ENCODE measurements at places on chromosomes 6 and 20.

DNA sequence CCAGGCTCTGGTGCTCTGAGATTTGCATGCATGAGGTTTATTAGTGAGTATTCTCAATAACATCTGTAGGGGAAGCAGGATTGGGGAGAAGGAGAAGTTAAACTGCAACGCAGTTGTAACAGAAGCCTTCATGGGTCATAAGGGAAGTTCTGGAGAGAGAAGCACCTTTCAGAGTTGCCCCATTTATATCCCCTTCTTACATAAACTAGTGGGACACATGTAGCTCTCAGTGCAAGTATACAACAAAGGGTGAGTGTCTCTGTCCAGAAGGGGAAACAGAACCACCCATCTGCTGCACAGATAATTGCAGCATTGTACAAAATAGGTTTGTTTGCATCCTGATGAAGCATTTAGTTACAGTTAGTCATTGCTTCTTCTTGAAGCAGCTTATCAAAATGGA lies 4.3 kb upstream of the ADGB start:
- no peak for DNase-seq

GRCh38 chr6:2630891-2631571 lies 119.7 kb downstream of the MYLK4 start:
- DNase-seq, result peak; percentile 87

GRCh38 chr6:13908955-13909381 lies 15.8 kb upstream of the RNF182 start:
- peak; percentile 71 for DNase-seq

GRCh38 chr20:9099372-9099771 lies 30.5 kb downstream of the PLCB4 start:
- DNase-seq, result no peak

GRCh38 chr6:56946368-56946767 lies 8.5 kb upstream of the BEND6 start:
- DNase-seq, result no peak

- peak; percentile 84 for DNase-seq
Measured at GRCh38 chr6:33014841-33015634, 5.6 kb upstream of the HLA-DOA start.

DNA sequence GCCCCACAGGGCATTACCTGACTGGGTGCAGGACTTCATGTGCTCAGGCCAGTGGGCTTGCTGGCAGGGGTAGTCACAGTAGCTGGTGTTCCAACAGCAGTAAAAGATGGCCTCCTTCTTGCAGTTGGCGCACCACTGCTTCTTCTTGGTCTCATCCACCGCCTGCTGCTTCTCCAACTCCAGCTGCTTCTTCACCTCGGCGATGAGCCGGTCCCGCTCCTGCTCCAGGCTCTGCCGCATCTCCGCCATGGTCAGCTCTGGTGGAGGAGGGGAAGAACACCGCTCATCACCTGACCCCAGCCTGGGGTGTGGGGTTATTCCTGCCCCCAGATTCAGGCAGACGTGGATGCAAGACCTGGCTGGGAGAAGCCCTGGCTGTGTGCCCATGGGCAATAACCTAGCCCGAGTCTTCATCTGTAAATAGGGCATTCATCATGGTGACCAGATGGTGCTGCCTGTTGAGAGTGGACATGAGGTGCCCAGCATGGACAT lies 132.2 kb downstream of the ZMYND8 start:
- no peak for DNase-seq

DNA sequence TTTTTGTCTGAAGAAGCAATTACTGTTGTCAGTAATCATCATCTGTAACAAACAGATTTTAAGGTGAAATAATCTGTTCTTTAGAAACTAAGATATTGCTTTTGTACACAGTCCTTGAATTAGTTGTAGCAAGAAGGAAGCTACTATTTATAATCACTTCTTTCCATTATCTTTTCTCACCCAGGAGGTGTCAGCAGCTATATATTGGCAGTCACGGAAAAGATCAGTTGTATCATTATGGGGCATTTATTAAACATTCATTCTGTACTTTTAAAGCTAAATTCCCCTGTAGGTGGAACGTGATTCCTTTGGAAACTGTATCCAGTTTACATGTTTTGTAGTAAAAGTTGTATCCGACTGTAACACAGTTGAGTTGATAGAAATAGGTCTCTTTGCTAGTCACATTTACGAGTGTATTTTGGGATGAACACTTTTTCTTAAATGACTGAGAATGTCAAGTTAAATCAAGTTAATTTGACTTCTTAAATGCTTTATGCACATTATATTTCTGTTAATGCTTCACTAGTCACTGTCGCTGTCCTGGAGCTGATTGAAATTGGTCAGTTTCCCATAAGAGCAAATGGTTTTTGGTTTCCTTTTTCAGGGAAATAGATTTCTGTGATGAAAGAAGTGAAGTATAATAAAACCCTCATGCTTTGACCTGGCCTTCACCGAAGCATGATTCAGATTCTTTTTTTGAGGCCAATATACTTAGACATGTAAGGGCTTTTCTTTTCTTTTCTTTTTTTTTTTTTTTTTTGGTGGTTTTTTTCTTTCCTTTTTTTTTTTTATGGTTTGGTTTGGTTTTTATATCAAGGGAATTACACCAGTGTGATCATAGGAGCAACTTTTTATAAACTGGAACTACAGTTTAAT lies 5.1 kb downstream of the QKI start:
- peak; percentile 75 for DNase-seq

- DNase-seq, result no peak
Measured at GRCh38 chr6:129707882-129708495, 2.0 kb downstream of the ARHGAP18 start.

DNA sequence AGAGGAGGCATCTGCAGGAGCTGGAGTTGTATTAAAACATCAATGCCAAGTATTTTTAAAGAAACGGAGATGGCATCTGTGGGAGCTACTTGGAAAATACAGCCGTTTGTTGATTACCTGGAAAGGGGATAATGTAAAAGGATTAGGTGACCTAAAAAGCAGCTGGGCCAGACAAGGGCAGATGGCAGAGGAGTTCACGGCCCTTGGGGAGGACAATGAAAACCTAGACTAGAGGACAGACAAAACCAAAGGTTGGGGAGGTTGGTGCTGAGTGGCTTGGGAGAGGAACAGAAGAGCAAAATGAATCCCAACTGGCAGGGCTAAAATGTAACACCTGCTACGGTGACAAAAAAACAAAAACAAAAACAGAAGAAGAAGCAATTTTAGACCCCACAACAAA lies 260.5 kb upstream of the JARID2 start:
- DNase-seq, result no peak

- DNase-seq, result no peak
Measured at GRCh38 chr6:151690303-151690702, 117.2 kb upstream of the ESR1 start.

DNA sequence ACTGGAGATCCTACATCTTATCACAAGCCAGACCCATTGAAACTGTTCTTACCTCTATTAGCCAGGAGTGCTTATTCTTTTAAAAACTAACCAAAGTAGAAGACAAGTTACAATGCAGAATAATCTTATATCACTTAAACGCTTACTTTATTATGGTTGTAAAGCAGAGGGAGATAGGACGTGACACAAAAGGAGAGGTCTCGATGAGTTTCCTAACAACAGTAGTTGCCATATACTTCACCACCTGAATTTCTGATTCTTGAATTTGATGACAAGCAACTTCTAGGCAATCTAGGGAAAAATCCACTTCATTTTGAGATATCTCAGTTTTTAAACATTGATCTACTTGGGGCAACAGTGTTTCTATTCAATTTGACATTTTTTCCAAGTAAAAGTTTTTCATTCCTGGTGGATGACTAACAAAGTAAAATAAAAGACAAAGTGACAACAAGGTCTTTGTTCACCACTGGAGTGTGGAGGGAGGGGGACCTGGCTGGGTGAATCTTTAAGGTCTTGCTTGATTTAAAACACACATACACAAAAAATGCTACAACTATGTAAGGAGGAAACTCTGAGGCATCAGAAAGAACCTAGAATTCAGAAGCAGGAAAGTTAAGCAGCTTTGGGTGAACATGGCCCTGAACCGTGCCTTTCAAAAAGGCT lies 110.9 kb downstream of the SMLR1 start:
- peak; percentile 35 for DNase-seq

- peak; percentile 82 for DNase-seq
Measured at GRCh38 chr6:2998998-2999617, 586 bp upstream of the NQO2 start.

- no peak for DNase-seq
Measured at GRCh38 chr20:51861726-51862466, 59.6 kb upstream of the SALL4 start.

- DNase-seq, result peak; percentile 13
Measured at GRCh38 chr6:140269591-140270165, 895.2 kb upstream of the CITED2 start.

DNA sequence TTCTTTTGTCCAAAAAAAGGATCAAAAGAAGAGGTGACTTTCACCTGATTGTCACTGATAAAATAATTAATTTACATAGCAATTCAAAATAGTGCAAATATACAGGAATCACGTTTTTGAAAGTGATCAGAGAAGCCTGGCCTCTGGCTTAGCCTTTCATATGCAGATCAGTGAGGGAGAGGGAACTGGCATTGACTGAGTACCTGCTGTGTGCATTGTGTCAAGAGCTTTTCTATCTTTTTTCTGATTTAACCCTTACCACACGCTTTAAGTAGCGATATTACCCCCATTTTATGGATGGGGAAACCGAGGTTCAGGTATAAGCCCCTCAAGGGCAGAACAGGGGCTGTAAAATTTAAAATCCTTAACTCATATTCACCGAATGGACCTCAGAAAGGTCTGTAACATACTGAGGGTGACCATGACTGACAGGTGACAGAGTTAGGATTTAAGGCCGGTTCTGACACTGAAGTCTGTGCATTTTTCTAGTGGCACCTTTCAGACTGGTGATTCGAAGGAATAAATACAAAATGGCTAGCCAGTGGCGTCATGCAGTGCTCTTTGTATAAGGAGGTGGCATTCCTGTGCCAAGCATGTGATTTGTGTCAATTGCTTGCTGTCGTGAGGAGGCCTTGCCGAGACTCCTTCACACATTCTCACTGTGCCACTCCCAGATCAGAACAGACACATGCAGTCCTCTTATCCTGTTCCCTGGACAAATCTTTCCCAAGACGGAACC lies 310.2 kb downstream of the TSHZ2 start:
- DNase-seq, result no peak

All from iris pigment epithelial cell (primary cell).